ENCODE measurements at places on chromosomes 6 and 20.

GRCh38 chr20:8583012-8583565 lies 451.0 kb downstream of the PLCB1 start:
- DNase-seq, result no peak

- DNase-seq, result no peak
Observed at GRCh38 chr6:56807989-56808337, 146.9 kb upstream of the BEND6 start.

GRCh38 chr20:12967932-12968331 lies 40.8 kb upstream of the SPTLC3 start:
- DNase-seq, result no peak

GRCh38 chr6:105372142-105372848 lies 30.6 kb downstream of the PREP start:
- DNase-seq, result no peak

GRCh38 chr6:42555477-42556457 lies 8.1 kb upstream of the UBR2 start:
- no peak for DNase-seq
